ENCODE measurements at places on chromosomes 6 and 20.

DNA sequence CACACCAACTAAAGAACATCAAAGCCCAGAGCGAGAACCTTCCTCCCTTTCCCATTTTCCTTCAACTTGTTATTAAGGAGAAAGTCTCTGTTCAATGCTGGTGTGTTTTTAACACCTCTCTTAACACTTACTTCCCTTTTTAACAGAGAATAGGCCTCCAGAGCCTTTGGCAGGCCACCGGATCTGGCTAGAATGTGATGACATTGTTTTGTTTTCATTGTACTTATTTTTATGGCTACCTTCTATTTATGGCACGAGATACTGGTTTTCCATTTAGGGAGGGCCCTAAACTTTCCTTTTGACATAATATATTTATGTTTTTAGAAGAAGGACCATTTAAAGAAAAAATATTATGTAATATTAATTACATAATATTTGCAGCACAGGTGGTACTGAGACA lies 21.6 kb downstream of the TCF15 start:
- DNase-seq, result no peak

DNA sequence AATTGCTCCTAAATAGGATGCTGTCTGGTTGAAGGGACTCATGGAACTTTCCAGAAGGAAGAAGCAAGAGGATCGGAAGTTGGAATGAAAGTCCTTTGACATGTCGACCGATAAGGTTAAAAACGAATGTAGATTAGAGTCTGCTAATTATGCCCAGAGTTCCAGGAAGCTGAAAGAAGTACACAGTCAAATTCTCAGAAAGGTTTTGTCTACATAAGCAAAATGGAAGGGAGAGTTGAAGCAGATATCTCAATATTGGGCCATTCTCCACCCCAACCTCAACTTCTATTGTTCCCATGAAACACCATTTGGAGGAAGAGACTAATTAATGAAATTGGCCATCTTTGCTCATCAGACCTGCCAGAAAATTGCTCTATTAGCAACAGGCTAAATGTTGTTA lies 64.0 kb downstream of the CAP2 start:
- no peak for DNase-seq

DNA sequence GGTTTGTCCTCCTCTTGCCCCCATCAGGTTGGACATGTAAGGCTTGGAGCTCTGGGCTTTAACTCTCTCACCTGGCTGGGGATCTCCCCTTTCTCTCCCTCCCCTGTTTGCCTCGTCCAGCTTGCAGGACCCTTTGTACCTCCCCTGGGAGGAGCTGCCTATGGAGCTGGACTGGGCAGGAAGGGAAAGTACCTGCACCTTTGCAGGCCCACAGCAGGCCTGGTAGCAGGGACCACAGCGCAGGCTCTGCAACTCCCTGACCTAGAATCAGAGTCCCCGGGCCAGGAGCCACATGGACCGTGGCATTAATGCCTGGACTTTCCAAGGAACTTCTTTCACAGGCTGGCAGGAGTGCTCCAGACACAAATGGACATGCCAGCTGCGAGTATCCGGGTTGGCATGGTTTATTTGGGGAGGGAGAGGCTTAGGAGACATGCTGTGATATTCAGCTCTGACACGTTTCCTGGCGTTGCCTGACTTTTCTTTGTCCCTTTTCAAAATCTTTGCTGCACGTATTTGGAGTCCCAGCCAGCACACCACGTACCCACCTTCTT lies 268.5 kb upstream of the EXOC2 start:
- no peak for DNase-seq

- no peak for DNase-seq
Measured at GRCh38 chr6:128601060-128601459, 80.7 kb upstream of the PTPRK start.

DNA sequence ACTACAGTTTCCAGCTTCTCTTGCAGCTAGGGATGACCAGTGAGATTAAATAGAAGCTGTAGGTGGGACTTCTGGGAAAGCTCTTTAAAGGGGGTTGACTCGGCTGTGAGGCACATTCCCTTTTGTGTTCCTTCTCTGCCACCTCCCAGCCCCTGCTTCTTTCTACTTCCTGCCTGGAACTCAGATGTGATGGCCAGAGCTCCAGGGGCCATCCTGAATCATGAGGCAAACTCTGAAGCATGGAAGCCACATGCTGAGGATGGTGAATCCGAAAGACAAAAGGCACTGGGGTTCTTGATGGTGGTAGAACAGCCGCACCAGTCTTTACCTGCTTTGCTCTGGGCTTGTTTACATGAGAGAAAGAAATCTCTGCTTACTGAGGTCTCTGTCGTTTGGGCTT lies 9.1 kb downstream of the CEBPB start:
- no peak for DNase-seq

Data from D721Med (cell line).